ENCODE measurements at places on chromosomes 12 and 14. TPM values are rescaled to one million over a fixed set of nuclear protein-coding genes. Genes with fewer than 3 reads are reported as not detected.

Gene CFAP54
- total RNA-seq, result 5.6 TPM

Gene TOMM20L
- total RNA-seq, result not detected

Gene KLRC4
- not detected for total RNA-seq

Gene DLK1
- 0.09 TPM for total RNA-seq

Gene IL26
- total RNA-seq, result not detected

Gene SIX1
- 4.6 TPM for total RNA-seq
